Fibroblast of skin of abdomen (primary cell): ENCODE measurements at places on chromosomes 3 and 15.

- peak; percentile 71 for DNase-seq
Observed at GRCh38 chr3:190092250-190092649, 28.4 kb downstream of the P3H2 start.

- no peak for DNase-seq
Observed at GRCh38 chr15:96306321-96306720, 24.2 kb upstream of the NR2F2 start.

DNA sequence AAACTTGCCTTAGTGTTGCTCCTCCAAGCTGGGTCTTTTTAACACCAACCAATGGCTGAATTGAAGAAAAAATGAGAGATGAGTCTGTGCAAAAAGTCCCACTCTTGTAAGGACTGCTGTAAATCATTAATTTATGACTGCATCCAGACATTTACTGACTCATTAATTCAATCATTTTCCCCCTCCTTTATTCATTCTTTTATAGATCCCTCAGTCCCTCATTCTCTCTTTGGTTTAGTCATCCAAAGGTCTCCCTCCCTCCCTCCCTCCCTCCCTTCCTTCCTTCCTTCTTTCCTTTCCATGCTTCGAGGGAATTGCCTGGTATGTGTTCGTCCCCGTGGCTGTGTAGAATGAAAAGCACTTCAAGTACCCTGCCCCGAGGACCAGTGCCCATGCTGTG lies 35.3 kb upstream of the MRPS22 start:
- DNase-seq = peak; percentile 61

- DNase-seq = no peak
Observed at GRCh38 chr3:123341-123740, 73.2 kb upstream of the CHL1 start.

GRCh38 chr15:27824841-27825422 lies 274.2 kb downstream of the OCA2 start:
- no peak for DNase-seq

DNA sequence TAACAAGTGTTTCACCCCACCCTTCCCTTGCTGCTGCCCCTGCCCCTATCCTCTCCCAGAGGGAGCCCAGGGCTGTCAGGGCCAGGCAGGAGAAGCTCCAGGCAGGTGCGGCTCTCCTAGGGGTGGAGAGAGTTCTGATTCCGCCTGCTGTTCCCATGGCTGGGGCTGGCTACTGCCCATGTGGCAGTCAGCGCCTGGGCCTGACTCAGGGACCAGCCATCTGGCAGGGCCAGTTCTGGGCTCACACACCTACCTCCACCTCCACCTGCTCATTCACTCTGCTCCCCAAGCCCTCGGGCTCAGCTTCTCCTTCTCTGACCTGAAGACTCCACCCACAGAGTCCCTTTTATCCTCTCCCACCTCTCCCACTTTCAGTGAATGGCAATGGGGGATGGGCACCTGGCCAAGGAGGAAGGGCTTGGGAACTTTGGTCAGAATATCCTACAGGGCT lies 23.4 kb downstream of the AMOTL2 start:
- DNase-seq = no peak

DNA sequence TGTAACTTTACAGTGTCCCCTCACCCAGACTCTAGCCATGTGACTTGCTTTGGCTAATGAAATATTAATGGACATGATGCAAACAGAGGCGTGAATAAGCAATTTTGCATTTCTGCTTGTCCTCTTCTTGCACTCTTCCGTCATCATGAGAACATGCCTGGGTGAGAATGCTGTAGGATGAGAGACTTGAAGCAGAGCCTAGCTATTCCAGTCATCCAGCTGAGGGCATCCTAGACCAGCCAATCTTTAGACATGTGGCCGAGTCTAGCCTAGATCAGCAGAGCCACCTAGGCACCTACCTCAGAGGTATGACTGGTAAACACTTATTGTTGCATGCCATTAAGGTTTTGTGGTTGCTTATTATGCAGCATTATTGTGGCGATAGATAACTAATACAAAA lies 450.5 kb upstream of the AZI2 start:
- no peak for DNase-seq

- DNase-seq = no peak
Observed at GRCh38 chr3:70833239-70833960, 521.0 kb upstream of the MDFIC2 start.

- no peak for DNase-seq
Observed at GRCh38 chr15:69979783-69980182, 117.9 kb downstream of the TLE3 start.

DNA sequence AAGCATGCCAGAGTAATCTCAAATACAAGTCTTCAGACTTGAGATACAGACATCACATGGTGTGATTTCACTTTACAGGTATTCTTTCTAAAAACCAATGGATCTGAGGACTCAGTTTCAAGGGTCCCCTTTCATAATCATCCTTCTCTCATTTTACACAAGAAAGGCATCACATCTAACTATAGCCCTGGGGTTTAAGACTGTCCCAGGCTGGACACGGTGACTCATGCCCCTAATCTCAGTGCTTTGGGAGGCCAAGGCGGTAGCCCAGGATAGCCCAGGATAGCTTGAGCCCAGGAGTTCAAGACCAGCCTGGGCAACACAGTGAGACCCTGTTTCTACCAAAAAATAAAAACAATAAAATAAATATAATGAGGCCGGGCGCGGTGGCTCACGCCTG lies 36.4 kb downstream of the UBP1 start:
- peak; percentile 10 for DNase-seq

GRCh38 chr3:21755896-21756295 lies 4.9 kb upstream of the ZNF385D start:
- DNase-seq = no peak

GRCh38 chr3:66303491-66303901 lies 82.7 kb downstream of the SLC25A26 start:
- no peak for DNase-seq

GRCh38 chr3:15781131-15781530 lies 16.6 kb downstream of the ANKRD28 start:
- no peak for DNase-seq

DNA sequence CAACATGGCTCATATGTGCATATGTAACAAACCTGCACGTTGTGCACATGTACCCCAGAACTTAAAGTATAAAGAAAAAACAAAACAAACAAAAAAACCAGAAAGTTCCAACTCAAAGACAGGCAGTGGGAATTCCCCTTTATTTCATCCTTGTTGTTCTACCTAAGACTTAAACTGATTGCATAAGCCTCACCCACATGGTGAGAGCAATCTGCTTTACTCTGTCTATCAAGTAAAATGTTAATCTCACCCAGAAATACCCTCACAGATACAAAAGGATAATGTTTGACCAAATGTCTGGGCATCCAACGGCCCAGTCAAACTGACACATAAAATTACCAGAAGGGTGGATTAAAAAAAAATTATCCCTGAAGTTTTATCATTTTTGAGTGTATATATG lies 190.9 kb upstream of the PLSCR5 start:
- no peak for DNase-seq

DNA sequence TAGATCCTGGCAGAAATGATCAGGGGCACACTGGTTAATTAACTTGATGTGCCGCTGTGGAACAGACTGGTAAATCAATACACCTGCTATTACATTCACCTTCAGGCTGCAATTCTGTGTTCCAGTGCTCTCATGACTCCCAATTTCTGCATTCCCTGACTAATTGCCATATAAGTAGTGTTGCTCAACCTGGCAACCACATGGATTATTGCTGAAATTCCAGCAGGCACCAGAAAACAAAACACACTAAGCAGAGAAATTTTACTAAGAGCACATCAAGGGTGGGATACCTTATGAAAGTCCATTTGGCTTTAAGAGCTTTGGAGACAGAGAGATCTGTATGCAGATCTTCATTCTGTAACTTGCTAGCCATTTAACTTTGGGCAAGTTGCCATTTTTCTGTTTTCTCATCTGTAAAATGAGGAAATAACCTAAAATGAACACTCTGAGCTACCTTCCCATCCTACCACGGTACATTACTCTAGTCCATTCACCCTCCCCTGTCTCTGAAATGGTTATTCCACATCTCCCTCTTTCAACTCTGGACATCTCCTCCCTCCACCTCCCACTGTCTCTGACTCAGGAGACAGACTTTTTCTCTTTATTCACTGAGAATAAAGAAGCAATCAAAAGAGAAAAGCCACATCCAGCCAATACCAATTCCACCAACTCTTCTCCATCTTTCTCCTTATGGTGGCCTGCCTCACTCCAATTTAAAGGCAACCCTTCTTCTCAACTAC lies 54.6 kb downstream of the STAC start:
- peak; percentile 59 for DNase-seq

GRCh38 chr3:137724240-137724639 lies 39.9 kb upstream of the SOX14 start:
- DNase-seq = no peak

- DNase-seq = peak; percentile 31
Observed at GRCh38 chr3:159987291-159987711, 1.3 kb upstream of the IL12A start.

DNA sequence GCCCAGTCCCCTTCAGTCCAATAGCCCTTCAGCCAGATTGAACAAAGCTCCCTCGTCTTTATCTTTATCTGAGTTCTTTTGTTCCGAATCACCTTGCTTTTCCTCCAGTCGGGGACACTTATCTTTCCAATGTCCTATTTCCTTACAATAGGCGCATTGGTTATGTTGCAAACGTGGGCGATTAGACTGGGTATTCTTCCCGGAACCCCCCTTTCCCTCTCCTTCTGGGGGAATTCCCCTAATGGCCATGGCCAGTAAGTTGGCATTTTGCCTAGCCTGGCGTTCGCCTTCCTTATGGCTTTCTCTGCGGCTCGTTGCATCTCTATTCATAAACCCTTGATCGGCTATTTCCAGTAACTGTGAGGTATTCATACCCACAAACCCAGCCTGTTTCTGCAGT lies 82.2 kb upstream of the VEPH1 start:
- DNase-seq = no peak

DNA sequence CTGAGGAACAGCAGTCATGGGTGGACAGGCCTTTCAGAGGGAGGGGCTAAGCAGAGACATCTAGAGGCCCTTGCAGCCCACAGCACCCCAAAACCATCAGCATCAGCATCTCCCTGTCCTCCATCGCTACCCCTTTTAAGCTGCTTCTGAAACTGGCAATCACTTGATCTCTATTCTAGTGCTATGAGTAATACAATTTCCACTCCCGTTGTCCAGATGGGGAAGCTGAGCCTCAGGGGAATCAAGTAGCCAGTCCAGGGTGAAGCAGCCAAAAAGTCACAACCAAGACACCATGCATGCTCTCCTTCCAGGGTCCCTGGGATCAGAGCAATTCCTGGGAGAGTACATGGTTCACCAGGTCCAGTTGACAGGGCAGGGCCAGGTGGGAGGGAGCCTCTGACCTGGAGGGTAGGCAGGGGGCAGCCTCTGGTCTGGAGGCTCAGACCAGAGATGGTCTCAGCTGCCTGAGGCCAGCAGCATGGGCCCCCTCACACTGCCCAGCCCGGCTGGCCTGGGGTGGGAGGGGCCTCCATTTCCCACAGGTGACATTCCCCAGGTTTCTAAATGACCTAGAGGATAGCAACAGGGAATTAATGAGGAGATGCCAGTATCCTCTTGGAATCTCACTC lies 30.0 kb downstream of the KLHL25 start:
- DNase-seq = no peak

DNA sequence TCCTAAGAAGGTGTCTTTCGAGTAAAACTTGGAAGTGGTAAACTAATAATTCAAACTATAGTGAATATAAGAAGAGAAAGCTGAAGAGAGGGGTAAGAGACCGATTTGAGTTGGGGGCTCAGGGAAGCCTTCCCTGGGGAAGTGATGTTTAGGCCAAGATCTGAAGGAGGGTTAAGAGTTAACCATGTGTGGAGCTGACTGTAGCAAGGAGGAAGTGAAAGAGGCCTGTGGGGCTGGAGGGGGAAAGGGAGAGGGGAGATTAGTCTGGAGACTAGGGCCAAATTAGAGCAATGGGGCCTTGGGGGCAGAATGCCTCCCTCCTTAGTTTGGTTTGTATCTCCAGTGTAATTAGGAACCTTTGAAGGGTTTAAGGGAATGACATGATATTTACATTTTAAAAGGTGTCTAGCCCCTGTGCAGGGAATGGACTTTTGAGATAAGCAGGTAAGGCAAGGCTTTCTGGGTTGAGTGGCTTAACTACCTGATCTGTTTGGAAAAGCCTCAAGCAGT lies 2.2 kb downstream of the ZNF592 start:
- DNase-seq = no peak

GRCh38 chr15:91660174-91660649 lies 193.3 kb upstream of the SLCO3A1 start:
- DNase-seq = no peak

- DNase-seq = peak; percentile 40
Observed at GRCh38 chr15:83747050-83747717, 93.3 kb downstream of the ADAMTSL3 start.

DNA sequence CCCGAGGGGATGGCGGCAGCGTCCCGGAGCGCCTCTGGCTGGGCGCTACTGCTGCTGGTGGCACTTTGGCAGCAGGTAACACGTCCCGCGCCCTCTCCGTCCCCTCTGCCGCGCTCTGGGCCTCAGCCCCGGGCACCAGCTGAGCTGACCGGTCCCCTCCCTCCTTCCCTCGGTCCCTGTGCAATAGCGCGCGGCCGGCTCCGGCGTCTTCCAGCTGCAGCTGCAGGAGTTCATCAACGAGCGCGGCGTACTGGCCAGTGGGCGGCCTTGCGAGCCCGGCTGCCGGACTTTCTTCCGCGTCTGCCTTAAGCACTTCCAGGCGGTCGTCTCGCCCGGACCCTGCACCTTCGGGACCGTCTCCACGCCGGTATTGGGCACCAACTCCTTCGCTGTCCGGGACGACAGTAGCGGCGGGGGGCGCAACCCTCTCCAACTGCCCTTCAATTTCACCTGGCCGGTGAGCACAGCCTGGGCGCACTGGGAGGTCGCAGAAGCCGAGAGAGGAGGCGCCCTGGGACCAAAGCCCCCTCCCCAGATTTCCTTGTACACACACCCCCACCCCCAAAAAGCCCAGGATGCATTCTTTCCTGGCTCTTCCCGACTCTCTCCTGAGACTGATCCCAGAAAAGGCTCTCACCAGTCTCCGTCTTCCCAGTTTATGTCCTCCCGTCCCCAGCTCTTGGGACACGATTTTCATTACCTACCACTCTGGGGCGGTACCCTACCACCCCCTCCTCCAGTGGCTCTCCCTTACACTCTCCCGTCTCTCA lies 705 bp downstream of the DLL4 start:
- DNase-seq = peak; percentile 18

DNA sequence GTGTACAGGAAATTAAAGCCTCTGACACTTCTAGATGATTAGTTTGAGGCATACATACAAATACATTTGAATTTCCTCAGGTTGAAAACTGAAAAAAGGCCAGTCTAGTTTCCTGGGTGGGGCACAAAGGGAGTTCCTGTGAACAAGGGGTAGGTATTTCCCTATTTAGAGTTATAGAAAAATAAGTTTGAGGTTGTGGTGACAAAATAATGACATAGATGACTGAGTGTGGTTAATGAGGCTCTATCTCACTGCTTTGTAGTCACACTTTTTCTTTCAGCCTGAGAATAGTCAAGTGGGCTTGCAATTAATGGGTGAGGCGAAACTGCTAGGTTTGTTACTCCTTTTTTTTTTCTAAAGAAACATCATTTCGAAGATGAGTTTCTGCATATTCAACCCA lies 4.3 kb downstream of the SLCO3A1 start:
- DNase-seq = no peak

DNA sequence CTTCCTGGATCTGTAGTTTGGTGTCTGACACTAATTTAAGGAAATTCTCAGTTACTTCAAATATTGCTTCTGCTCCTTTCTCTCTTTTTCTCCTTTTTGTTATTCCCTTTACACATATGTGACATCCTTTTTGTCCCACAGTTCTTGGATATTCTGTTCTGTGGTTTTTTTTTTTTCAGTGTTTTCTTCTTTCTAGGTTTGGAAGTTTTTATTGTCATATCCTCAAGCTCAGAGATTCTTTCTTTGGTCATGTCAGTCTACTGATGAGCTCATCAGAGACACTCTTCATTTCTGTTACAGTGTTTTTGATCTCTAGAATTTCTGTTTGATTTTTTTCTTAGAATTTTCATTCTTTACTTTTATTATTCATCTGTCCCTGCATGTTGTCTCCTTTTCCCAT lies 140.5 kb downstream of the SPATA16 start:
- DNase-seq = no peak
